ENCODE measurements at places on chromosomes 6 and 20. TPM values are rescaled to one million over a fixed set of nuclear protein-coding genes. Genes with fewer than 3 reads are reported as not detected.

The HIVEP1 gene
- 33.0 TPM for total RNA-seq

The REM1 gene
- not detected for total RNA-seq

The PAX1 gene
- total RNA-seq: not detected

The EYA4 gene
- total RNA-seq: not detected

The DPPA5 gene
- total RNA-seq: not detected

The BMP7 gene
- total RNA-seq: not detected

The TRIM31 gene
- not detected for total RNA-seq

The RAD21L1 gene
- 0.27 TPM for total RNA-seq

All from activated CD4-positive, alpha-beta T cell treated with anti-CD3 and anti-CD28 coated beads, Interleukin-2, amount 10 ng/mL, durations not matched to agents 7 days and 5 days (primary cell).